ENCODE measurements at places on chromosomes 2 and 18.

GRCh38 chr2:234752966-234753365 is 198.9 kb upstream of the SH3BP4 start:
- DNase-seq = no peak

DNA sequence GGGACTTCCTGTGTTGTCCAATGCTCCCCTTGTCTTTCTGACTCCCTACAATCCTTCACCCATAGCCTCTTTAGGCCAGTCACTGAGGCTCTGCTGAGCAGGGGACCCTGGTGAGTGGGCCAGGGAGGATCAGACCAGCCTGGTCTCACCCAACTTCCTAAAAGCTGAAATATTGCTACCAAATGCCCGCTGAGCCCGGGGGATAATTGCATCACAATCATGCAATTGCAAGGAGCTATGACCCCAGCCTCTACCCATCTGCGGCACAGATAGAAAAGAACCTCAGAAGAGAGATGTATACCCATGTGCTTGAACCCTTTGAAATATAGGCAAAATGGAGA is 3.7 kb upstream of the SP100 start:
- no peak for DNase-seq

DNA sequence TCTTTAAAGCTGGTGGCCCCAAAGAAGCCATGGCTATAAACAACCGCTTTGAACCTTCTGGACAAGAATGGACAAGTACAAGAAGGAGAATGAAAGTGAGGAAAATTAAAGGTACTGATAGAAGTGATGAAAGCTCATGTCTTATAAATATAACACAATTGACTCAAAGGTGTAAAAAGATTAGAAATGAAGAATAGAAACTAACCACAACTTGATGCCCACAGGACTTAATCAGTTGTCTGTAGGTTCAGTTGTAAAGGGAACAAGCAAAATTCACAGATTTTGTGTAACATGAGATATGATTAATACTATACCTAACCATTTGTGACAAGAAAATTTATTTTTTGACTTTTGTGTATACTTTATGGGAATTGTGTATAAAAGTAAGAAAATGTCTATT is 135.7 kb downstream of the NUP35 start:
- DNase-seq = no peak

- DNase-seq = no peak
Observed at GRCh38 chr2:73759904-73760303, 20.0 kb downstream of the DUSP11 start.

- no peak for DNase-seq
Observed at GRCh38 chr2:186718122-186718521, 24.3 kb downstream of the FAM171B start.

DNA sequence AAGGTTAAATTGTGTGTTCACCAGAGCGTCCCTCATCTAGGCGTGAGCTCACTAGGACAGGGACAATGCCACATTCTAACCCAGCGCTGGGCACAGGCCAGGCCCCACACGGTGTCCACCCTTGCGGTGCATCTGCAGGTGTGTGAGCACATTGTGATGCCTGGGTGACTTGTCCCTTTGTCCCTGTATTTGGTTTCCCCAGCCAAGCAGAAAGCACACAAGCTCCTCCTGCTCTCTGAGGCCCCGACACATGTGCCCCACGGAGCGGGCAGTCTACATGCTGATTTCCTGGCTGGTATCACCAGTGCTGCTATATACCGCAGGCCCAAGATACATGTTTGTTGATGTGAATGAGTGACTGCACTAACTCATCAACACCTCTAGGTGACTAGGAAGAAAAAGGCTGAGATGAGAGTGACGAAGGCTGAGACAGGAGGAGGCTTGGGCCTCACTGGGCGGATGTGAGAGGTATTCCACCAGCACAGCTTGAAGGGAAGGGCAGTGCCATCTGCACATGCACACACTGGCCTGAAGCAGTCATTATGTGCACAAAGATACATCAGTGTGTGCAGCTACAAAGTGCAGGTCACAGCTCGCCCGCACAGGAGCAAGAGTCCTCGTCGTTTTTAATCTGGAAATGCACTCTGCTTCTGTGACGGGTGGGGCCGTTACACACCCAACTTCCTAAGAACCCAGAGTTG is 205.9 kb downstream of the EIPR1 start:
- no peak for DNase-seq

- DNase-seq = no peak
Observed at GRCh38 chr18:48571639-48572384, 33.0 kb downstream of the CTIF start.

- no peak for DNase-seq
Observed at GRCh38 chr2:176978921-176979320, 233.7 kb upstream of the HNRNPA3 start.

GRCh38 chr18:23503963-23504344 is 643 bp downstream of the RMC1 start:
- no peak for DNase-seq

- no peak for DNase-seq
Observed at GRCh38 chr18:68721681-68722583, 7.0 kb upstream of the TMX3 start.

GRCh38 chr2:127428057-127428814 is 10.0 kb downstream of the PROC start:
- DNase-seq = no peak

DNA sequence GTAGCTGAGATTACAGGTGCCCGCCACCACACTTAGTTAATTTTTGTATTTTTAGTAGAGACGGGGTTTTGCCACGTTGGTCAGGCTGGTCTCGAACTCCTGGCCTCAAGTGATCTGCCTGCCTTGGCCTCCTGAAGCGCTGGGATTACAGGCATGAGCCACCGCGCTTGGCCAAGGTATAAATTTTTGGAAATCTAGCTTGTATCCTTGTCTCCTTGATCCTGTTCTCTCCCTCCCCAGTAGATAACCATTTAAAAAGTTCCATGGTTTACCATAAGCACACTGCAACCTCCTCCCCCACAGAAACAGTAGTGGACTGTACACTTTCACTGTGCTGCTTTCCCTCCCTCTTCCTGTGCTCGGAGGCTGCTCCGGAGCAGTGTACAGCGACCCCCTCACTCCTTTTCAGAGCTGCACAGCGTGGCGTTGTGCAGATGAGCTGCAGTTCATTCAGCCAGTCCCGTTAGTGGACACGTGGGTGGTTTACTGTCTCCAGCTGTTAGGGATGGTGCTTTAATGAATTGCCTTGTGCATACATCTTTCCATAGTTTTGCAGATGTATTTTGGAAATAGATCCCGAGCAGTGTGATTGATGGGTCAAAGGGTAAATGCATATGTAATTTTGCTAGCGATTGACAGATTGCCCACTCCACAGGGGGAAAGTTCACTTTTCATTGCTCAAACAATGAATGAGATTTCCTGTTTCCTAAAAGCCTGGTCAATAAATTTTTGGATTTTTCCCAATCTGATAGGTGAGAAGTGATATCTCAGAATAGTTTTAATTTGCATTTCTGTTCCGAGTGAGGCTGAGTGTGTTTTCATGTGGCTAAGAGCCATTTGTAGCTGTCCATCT is 14.8 kb downstream of the ASB1 start:
- DNase-seq = no peak

DNA sequence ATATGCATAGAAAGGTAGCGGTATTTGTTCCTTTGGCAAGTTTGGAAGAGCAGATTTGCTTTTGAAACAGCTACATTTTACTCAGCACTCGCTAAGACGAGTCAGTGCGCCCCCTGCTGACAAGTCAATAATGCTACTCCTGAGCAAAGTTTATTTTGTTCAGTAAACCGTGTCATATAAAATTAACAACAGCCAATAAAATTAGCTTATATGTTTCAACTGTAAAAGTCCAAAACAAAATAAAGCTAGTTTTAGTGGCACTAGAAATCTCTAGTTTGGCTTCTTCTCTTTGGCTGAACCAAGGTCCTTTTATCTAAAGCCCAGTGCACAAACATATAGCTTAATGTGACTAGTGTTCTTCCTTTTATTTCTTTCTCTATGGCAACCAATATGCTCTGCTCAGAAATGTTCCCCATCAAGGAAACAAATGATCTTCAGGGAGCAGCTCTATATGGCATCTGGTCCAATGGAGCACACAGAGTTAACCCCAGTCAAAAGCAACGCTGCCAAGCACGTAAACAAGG is 4.2 kb upstream of the POU3F3 start:
- peak; percentile 71 for DNase-seq

GRCh38 chr18:13581496-13582177 is 144.7 kb downstream of the FAM210A start:
- no peak for DNase-seq

GRCh38 chr18:11392980-11393885 is 216.2 kb upstream of the SLC35G4 start:
- no peak for DNase-seq

DNA sequence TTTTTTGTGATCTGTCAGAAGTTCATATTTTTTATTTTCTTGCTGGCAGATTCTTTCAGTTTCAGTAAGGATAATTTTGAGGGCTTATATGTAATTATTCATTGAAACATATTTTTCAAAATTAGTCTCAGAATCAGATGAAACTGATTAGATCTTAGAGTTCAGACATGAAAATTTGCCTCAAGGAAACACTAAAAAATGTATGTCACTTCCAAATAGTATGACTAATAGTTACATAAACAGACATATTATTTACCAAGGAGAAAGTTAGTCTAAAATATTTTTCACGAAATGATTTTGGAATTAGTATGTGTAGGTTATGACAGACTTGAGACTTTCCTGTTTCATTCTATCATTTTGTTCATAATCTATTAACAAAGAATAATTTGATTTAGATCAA is 628.6 kb downstream of the CCDC85A start:
- no peak for DNase-seq

- no peak for DNase-seq
Observed at GRCh38 chr2:44962176-44962695, 20.7 kb downstream of the SIX3 start.

DNA sequence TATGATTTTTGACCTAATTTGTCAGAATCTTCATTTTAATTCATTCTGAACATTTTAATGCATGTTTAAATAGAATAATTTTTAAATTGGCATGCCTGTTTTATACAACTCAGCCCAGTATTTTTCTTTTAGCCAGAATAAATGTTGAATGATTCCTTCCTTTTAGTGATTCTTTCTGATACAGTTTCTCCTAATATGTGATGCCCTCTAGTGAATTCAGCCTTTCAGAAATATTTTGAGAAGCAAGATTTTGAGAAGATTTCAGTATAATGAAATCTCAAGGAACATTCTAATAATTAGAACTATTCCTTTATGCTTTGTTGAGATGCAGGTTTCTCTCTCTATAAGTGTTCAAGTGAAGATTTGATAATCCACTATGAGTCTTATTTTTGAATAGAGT is 28.5 kb downstream of the LCLAT1 start:
- no peak for DNase-seq

DNA sequence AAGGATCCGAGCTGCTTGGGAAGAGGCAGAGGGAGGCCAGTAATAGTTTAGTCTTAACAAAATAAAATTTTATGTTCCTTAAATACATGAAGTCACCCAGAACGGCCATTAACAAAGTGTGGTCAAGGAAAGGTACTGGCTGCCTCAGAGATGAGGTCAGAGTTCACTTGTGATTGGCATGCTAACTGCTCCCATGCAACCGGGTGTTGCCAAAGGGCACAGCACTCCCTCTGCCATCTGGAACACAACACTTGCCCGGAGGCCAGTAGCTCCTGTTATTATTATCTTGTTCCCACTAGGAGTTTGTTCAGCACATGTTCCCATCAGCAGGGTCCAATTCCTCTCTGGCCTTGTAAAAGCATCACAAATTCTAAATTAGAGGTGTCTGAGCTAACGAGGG is 207.0 kb downstream of the CYP26B1 start:
- no peak for DNase-seq

DNA sequence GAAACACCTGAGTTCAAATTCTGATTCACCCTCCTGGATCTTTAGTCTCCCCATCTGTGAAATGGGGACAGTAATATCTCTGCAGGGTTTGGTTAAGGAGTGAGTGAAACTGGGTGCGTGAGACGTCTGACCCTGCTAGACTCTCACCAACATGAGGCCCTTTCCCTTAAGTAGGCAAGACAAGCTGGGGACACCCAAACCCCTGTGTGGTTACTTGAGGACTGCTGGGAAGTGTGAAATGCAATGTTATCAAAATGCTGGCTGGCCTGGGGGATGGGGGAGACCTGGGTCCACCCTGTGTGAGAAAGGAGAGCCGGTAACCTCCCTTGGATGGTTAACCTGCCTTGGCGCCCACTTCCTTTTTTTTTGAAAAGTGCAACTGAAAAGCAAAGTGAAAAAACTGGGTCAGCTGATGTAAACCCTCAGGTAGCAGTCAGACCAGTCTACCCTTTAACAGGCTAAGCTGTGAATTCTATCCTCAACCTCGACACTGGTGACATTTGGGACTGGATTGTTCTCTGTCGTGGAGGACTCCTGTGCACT is 82.3 kb downstream of the INPP5D start:
- DNase-seq = no peak

DNA sequence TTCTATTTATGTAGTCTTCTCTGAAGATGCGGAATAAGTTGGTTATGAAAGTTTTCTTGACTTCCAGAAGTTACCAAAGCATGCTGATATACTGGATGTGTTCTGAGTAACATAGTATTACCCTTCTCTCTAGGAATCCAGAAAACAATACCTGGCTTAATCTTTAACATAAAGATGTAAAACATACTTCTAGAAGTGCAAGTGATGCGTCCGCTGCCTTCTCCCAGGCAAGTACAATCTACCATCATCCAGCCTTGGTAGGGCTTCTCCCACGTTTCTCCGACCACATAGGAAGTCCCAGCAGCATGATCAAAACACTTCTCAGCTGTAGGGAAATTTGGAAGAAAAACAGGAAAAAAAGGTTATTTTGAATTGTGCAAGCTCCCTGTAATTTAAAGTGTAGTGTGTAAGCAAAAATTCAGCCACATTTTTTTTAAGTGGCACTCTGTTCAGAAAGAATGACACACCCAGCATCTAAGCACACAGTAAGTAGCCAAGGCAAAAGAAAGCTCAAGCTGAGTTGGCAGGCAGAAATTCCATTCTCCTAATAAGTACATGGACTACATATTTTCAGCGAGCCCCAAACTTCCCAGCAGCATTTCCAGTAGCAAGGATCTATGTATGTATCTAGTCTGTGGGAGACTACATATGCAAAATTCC is 5.2 kb downstream of the FN1 start:
- DNase-seq = no peak

DNA sequence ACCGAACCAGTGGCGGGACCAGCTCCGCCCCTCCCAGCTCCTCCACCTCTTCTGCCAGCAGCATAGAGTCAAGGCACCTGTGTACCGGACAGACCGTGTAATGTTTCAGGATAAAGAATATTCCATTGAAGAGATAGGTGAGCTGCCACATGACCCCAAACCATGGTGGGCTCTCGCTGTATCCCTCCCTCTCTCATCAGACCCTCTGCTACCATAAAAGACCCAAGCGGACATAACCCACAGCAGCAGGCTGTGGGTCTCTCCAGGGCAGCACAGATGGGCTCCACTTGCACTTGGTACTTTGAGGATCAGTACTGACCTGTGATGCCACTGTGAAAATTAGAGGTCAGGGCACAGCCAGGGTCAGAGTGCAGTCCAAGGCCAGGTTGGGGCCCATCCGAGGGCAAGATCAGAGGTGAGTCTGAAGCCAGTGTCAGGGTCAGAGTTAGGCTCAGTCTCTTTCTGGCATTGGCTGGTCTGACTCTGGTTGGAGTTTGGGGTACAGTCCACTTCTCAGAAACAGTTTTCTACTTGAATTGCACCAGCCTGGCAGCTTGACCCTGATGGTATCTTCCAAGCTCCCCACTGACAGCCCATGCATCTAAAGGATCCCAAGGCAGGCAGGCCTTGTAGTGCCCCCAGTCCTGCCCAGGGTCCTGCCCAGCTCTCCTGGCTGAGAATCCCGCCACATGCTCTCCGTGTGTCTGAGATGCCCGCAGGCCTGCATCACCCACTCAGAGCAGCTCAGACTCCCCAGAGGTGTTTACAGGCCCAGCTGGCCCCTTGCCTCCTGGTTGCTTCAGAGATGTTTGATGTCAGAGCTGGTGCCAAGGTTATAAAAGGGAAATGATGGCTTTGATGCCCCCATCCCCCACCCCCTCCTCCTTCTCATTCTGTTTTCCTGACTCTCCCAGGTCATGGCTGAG is 212.1 kb downstream of the DYSF start:
- DNase-seq = no peak
